ENCODE measurements at places on chromosomes 5 and 9.

DNA sequence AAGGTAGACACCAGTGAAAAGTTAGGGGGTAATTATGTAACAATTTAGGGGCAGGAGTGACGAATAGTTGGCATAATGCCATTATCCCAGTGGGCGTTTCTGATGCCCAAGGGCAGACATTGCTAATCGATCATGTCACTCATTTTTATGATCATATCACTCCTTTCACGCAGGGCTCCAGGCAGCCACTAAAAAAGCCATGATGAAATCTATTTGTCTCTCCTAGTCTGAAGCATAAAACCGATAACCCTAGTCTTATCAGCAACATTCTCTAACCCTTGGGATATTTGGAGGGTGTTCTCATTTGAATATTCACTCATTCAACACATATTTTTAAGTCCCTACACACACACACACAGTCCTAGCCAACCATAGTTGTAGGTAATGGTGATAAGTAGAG is 114.9 kb downstream of the NMUR2 start:
- DNase-seq: no peak

- DNase-seq: no peak
Measured at GRCh38 chr9:38668791-38669466, 48.5 kb upstream of the ANKRD18A start.

DNA sequence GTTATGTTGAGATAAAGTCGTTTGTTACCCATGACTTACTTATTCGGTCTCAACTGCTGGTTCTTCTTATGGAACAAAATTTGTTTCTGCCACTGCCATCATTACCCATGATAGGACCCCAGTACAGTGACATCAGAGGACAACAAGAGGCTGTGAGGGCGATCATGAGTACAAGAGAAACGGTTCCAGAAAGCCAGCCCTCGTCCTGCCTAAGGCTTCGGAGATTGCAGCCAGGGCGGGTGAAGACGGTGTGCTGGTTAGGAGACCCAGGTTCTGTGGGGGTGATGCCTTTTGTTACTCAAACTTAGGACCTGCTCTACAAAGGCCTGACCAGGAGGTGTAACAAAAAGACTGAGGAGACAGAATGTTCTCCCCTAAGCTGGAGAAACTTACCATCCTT is 10.9 kb downstream of the FYB1 start:
- no peak for DNase-seq

GRCh38 chr9:113737517-113738271 is 138.4 kb upstream of the ZNF618 start:
- no peak for DNase-seq

DNA sequence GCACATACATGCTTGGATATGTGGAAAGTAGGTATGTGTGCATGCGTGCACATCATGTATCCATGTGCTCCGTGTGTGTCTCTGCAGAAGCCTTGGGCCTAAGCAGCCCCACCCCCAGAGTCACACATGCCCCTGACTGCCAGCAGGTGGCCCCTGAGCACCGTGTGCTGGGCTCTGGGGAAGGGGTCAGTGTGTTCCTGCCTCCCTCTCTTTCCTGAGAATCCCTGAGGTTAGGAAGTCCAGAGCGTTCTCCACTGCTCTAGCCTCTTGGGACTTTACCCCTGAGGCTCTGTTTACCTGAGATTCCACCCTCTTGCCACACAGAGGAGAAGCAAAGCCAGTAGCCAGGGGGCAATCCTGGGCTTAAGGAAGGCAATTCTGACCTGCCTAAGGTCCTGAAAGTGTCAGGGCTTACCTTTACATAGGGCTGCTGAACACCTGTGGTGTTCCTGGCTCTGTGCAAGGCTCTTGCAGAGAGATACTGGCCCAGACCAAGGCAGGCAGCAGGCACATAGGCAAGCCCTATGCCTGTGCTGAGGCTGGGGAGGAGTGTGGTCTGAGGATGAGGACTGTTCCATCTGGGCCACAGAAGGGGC is 207.3 kb downstream of the TMEM38B start:
- DNase-seq: peak; percentile 23

DNA sequence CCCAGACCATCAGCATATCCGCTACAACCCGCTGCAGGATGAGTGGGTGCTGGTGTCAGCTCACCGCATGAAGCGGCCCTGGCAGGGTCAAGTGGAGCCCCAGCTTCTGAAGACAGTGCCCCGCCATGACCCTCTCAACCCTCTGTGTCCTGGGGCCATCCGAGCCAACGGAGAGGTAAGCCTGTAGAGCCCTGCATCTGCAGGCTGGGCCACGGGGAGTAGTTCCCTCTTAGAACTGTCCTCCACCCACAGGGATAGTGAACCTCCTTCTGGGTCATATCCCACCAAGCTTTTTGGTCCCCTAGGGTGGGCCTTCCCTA is 569 bp downstream of the GALT start:
- DNase-seq: no peak

DNA sequence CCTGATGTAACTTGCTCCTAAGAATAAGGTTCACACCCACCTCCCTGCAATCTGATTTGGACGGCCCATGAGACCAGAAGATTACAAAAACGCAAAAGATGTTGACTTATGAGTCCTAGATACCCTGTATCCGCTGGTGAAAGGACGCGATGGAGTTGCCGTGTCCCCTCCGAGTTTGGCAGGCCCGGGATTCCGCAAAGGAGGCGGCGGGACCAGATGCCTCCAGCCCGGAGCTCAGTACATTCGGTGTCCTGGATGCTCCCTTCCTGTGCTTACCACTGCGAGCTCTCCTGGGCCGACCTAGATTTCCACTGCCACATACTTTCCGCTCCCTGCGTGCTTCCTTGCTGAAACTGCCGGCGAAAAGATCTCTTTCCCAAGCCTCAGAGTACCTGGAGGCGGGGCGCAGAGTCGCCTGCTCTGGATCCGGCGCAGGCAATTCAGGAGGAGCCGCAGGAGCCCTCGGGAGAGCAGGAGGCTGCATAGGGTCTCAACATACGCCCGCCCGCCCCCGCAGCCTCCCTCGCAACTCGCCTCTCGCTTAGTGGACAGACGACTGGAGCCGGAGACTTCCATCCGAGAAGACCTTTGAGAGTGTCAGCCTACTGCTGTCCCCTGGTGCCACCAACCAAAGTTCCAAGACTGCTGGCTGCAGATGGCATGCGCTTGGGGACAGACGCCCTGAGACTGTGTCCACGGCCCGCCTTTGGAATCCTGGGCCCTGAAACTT is 39.8 kb downstream of the ANXA2R start:
- DNase-seq: no peak

GRCh38 chr5:151182976-151183375 is 25.4 kb upstream of the ANXA6 start:
- DNase-seq: no peak

DNA sequence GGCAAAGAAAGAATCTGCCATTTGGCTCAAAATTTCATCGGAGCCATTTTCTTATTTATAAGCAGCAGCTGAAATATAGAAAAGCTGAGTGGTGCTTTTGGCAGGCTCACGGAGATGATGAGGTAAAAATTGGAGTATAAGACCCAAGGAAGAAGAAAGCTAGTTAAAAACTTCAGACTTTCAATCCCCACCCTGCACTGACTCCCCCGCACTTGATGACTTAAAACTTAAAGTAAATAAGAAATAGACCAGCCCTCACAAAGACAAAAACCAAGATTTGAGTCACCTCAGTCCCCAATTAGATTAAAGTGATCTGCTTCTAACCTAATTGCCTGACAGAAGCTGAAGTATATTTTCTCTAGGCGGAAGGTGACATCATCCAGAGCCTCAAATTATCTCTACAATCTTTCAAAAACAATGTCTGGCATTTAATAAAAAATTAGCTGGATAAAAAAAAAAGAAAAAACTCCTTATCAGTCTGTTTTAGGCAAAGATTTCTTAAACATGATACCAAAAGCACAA is 124.0 kb upstream of the PJA2 start:
- DNase-seq: no peak

- DNase-seq: no peak
Measured at GRCh38 chr9:21817176-21817575, 14.7 kb downstream of the MTAP start.

GRCh38 chr5:65812648-65813047 is 90.6 kb downstream of the NLN start:
- no peak for DNase-seq

DNA sequence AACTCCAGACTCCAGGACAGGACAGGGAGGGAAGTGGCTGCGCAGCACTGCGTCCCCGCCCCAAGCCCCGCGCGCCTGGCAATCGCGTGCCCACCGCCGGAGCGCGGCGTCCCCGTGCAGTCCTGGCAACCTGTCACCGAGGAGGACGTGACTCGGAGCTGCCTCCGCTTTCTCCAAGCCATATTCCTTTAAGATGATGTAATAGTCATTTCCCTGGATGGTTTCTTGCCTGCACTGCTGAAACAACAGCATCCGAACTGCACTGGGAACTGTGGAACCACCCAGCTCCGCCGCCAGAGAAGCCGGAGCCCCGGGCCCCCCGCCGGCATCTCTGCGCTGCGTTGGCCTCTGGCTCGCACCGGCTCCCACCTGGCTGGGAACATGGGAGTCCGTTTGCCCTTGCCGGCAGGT is 34.5 kb downstream of the KCTD16 start:
- peak; percentile 17 for DNase-seq

- no peak for DNase-seq
Measured at GRCh38 chr5:40112875-40113274, 566.8 kb upstream of the PTGER4 start.

DNA sequence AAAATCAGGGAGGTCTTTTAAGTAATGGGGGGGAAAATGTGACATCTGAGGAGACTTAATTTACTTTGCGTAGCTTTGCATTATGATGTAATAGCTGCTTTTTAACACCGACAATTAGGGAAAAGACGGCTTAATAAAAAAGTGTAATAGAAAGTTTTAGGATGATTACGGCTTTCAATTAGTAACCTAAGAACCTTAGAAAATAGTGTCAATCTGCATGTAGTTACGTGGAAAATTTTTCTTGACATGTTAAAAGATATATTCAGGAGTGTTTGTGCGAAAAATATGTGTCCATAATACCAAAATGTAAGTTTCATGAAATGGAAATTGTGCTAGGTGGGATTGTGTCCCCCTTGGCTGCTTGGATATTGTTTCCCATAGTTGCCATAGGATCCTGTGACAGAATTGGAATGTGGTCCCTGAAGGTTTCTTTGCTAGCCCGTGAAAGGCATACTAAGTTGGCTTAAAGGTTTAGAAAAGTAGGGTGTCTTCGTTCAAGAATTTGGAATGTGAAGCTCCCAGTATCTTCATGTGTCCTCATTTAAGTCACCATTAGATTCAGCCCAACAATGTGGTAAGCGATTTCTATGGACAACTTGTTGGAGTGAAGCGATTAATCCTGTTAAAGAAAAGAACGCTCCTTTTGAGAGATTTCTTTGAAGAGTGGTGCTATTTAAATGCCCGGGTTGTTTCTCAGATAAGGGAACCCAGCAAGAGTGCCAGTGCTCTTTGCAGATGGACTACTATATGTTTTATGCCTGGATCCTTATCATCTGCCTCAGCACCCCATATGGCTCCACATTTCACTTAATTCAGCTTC is 2.0 kb downstream of the RGMB start:
- DNase-seq: no peak

DNA sequence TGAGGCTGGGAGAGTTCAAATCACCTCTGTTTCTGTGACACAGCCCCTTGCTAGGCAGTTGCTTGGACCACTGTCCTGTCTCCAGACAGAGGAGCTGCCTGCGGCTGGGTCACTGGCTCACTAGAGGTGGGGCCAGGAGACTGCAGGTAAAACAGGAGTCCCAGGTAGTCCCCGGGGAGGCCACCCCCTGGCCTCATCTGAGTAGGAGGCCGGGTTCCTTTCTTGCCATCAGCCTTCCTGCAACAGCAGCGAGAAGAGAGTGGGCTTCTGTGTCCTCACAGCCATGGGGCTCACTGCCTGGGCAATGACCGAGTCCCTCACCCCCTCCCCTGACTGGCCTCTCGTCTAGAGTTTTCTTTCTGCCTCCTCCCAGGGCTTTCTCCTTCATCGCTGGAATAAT is 197.5 kb downstream of the CDK5RAP2 start:
- no peak for DNase-seq

GRCh38 chr5:151318850-151319732 is 15.5 kb upstream of the SLC36A3 start:
- peak; percentile 31 for DNase-seq

GRCh38 chr5:142803428-142804125 is 33.4 kb downstream of the ARHGAP26 start:
- DNase-seq: no peak

GRCh38 chr5:2797160-2797559 is 45.7 kb upstream of the IRX2 start:
- DNase-seq: no peak

- DNase-seq: no peak
Measured at GRCh38 chr5:176721509-176721908, 74.2 kb downstream of the TSPAN17 start.

DNA sequence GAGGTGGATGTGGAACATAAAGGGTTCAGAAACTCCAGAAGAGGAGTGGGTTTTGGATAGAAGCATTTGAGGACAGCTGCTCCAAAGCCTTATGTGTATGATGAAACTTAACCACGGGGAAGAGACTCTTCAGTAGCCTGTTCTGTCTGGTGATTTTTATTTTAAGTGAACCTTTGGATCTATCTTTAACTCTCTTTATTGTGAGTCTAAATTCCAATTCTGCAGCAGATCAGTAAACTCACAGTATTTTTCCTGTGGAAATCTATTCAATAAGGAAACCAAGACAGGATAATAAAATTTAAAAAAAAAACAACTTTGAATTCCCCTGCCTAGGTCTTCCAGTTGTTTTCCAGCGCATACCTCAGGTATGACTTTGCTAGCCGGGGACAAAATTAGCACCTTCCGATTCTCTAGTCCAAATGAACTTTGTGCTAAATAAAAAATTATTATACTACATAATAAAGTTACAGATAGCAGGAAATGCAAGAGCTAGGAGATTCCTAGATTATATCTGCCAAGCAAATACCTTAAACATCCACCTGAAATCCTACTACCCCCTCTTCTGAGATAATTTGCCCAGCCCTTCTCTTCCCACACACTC is 101.9 kb downstream of the NLN start:
- DNase-seq: no peak

DNA sequence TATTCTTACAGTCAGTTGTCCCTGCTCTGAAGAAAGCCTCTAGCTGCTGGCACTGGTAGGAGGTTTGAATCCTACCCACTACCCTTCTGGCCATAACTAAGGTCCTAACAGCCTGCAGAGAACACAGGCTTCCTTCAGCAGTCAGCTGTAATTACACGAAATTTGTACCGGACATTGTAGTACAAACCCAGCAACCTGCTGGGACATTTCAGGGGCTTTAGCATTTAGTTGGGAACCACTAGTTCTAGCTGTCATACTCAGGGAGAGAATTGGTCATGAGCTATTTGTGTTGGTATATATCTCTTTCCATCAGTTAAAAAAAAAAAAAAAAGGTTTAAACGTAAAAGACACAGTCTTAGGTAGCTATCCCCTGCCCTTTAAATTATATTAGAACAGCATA is 1070.2 kb upstream of the DMAC1 start:
- no peak for DNase-seq

- DNase-seq: no peak
Measured at GRCh38 chr5:151556806-151557205, 34.3 kb downstream of the FAT2 start.

DNA sequence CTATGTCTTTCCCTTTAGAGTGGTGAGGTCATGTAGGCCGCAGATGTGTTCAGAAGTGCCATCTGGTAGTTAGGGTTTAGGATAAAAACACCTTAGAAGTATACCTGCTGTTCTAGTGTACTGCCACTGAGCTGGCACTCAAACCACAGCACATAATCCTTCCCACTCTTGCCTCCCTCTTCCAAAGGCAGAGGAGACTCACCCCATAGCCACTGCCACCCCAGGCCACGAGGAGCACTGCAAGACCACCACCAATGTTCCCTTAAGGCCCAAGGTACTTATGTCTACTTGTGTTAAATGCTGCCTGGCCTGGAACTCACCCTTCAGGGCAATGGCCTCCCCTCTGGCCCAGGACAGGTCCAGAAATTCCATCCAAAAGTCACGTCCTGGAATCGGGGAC is 379.5 kb upstream of the EDIL3 start:
- no peak for DNase-seq

Measured in left ventricle myocardium inferior (tissue), 1 donor.